ENCODE measurements at places on chromosomes 6 and 20.
A peak's percentile ranks its signal among the peaks of the same experiment; 100 is the strongest.

DNA sequence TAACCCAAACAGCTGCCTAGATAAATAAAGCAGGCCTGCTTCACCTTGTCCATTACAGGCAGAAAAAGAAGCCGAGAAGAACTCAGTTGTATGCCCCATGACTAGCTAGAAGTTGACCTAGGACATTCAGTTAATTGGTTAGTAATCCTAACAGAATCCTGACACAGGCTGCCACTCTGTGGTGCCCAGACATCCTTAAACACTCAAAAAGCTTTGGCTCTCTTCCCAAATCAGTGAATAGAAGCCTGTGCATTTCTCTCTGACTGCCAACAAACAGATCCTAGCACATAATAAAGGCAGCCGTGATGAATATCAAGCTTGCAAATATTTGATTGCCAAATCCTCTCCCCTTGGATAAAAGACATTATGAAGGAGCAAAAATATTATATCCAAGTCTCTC lies 519.1 kb upstream of the EYS start:
- DNase-seq = no peak

DNA sequence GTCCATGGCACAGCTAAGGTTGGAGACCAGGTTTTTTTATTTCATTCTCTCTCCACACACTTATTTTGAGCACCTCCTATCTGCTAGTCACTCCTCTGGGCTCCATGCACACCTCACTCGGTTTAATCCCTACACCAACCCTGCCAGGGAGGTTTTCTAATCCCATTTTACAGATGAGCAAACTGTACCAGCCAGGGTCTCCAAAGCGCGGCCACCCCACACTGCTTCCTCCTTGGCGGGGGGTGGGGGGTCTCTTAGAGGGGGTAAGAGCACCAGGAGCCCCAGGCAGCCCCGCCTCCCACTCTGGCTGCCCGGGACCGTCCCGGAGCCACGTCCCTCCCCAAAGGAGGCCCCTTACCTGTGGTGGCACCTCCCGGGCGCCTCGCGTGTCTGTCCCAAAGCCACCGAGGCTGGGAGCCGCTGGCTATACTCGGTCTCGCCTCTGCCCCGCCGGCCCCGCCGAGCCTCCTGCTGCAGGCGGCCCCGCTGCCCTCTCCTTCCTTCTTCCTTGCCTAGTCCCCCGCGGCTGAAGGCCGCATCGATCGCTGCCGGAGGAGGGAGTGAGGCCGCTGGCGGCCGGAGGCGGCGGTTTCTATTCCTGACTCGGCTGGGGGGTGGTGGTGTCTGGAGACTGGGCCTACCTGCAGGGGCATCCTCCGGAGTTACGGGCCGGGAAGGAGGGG lies at the start of gene KCNS1:
TSS of gene KCNS1 (minus strand) at position 565 of the 683 bp plus-strand sequence. CDS start 1,891 bp downstream, outside the sequence.
- DNase-seq = no peak

GRCh38 chr6:158894193-158894592 lies 75.0 kb upstream of the EZR start:
- no peak for DNase-seq

DNA sequence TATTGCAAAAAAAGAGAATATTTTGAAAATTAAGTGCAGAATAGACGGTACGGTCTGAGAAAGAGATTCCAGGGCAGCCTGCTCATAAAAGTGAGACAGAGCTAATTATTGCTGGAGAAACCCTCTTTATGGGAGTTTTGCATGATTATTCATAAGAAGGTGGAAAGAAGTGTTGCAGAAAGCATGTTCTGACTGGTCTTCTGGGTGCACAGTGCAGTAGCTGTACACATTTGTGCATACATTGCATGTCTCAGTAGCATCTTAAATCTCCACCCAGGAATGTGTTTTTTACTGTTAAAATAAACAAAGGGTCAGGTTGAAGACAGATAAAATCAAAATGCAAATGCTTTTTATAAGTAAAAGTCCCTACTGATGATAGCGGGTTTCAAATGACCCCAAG lies 1813.6 kb upstream of the DEFB115 start:
- DNase-seq = peak; percentile 24

DNA sequence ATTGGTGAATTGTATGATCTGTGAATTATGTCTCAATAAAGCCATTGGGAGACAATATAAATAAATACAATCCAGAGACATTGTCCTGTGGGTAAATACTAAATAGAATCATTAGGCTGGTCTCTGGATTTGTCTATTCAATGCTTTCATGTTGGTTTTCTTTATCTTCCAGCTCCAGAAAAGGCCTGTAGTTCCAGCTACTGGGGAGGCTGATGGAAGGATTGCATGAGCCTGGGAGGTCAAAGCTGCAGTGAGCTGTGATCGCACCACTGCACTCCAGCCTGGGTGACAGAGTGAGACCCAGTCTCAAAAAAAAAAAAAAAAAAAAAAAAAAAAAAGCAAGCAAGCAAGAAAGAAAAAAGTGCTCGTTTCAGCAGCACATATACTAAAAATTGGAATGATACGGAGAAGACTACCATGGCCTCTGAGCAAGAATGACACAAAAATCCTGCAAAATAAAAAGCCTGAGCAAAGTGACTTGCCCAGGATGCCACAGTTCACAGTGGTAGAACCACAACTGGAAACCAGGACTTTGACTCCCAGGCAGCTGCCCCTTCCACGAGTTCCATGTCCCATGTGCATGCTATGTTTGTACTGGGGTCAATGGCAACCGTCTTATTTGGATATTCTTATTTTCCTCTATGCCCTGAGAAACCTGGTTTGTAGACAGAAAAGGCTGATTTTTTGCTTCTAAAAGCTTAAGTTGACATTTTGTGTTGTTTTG lies 33.6 kb upstream of the GMPR start:
- no peak for DNase-seq

DNA sequence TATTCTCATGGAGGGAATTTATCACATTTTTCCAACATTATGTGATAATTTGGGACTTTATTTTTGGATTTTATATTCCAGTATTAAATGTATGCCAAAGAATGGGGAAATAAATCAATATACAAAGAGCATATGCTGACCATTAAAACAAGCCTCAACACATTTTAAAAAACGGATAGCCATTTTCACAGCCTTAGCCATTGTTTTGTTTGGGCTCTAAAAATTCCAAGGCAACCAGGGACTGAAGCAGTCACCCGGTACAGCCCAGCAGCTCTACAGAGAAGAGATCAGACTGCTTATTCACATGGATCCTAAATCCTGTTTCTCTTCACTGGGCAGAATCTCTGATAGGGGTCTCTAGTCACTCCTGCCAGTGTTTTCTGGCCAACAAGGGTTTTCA lies 150.2 kb upstream of the OGFRL1 start:
- no peak for DNase-seq

DNA sequence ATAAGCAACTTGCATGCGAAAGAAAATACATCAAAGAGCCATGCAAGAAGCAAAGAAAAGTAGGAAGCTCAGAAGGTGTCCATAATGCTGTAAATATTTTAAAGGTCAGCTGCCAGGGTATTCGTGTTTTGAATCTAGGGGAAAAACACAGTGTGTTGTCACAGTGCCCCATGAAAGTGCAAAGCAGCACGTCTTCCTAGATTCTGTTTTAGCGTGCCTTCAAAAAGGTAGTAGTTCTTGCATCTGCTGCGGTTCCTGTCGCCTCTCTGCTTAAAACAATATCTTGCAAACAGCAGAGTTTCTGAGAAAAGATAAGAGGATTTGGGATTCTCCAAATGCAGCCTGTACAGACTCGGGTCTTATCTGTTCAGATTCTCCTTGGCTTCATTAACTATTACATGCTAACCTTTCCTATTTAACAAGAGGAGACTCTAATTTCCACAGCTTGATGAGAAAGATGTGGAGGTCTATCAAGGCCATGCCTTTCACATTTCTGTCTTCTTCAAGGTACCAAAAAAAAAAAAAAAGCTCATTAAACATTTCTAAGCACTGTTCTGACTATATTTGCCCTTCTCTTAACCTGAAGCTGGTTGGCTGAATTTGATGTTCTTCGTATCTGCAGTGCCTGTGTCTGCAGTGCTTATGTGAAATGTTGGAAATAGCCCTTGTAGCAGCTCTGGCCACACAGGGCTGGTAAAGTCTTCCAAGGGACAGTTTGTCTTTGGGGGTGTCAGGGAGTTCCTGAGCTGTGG lies 297.5 kb downstream of the ADGB start:
- no peak for DNase-seq

- DNase-seq = no peak
Observed at GRCh38 chr6:37298958-37299357, 41.0 kb upstream of the TMEM217 start.

GRCh38 chr6:11950109-11950508 lies 62.0 kb upstream of the HIVEP1 start:
- no peak for DNase-seq

- no peak for DNase-seq
Observed at GRCh38 chr6:93021235-93021915, 398.0 kb downstream of the EPHA7 start.

DNA sequence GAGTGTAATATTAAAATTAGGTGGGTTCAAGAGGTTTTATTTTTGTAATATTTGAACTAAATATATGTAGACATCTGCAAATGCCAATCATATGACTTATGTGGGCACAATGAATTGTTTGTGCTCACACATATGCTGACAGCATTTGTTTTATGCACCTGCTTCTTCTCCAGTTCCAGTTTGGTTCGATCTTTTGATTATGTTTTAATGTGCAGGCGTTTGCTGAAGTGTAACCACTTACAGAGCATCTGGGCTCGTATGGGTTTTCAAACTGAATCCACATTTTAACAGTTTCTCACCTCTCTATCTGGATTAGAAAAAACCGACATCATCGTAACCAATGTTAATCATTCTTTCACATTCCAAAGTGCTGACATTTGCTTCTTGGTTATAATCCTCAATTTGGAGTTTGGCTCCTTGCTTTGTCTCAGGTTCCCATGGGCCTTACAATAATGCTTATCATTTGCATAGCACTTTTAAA lies 129.1 kb upstream of the SPACA1 start:
- DNase-seq = no peak

DNA sequence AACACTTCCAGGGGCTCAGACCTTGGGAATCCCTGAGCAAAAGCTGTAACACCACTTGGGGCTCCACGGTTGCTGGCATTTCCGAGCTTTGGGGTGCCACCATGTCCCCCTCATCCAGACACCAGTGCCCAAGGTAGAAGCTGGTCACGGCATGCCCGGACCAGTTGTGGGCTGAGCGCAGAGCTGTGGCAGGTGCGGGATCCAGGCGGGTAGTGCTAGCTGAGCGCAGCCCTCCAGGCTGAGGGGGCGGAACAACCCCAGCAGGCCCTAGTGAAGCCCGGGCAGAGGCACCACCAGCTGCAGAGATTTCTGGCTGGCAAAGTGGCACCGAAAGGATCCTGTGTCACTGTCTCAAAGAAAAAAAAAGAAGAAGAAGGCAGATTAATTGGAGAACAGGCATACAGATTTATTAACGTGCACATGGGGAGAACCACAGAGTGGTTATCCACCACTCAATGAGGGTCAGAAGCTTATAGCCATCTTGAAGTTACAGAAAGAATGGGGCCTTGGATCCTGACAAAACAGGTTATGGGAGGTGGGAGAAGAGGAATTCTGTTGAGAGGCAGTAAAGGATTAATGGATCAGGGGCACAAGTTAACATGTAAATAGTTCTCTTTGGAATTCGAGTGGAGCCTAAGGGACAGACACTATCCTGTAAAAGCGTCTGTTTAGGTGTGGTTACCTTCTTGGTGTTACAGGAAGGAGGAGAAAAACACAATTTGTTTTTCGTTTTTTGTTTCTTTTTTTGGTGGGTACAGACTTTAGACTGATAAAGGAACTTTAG lies 107.5 kb downstream of the CD24 start:
- no peak for DNase-seq

DNA sequence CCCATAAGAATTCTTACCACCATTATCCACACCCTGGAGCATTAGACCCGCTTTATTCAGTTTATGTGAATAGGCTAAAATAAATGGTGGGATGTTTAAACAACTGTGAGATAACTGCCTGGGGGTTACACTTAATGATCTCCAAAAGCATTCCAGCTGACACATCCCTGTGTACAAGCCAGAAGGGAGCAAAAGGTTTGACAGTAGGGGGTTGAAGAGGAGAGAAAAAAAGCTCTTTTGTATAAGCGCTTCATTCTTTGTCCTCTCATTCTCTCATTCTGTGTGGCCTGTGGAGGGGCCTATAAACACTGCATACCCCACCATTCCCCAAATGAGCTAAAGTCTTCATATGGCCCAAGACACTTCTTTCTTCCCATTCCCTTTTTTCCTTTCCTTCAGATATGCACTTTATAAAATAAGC lies 30.8 kb upstream of the COL21A1 start:
- no peak for DNase-seq

DNA sequence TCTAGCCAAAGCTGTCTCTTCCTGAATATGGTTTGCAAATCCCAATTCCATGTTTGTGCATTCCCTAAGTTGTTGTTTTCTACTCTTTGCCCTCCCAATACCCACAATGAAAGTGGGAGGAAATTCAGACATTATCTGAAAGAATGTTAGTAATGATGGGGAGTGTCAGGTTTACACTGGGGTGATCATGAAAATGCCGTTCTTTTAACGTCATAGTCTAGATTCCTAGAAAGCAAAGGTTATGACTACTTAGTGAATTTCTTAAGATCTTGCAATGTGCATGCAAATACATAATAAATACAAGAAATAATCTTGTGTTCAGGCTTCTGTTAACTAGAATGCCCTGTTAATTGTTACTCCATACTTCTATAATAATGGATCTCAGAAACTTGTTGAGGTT lies 101.0 kb downstream of the LCA5 start:
- no peak for DNase-seq

GRCh38 chr6:111486475-111486874 lies 3.5 kb upstream of the REV3L start:
- no peak for DNase-seq

DNA sequence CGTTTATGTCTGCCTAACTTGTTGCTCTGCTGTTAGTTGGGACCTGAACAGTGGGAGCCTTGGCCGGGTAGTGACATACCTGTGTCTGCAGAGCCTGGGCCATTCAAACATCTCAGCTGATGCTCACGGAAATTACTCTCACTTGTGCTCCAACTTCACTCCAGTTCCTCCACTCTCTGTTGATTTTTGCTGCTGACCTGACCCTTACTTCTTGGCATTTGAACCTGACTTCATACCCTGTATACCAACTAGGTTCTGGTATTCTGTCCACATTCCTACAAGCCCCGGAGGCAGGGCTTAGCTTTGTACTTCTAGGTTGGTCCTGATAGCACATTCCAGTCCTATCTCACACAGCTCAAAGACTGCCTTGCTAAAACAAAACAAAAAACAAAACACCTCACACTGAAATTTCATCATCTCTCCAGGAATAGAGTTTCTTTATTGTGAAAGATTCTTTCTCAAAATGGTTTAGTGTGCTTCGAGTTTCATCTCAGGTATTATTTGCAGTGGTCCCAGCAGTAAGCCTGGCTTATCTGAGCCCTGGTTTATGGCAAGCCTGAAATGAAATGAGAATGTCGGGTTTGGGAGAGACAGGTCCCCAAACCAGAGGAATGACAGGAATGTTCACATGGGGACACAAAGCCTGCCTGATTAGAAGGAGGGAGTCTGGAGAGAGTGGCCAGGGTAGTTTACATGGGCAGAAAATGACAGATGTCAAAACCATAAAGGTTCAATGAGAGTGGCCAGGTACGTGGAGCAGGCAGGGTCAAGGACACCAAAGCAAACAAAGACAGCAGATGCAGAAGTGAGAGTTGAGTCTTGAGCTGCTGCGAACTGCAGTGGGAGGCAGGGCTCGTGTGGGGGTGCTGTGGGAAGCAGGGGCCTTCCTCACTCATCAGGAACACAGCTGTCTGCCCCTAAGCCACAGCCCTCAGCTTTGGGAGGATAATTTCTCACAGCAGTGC lies 174.2 kb upstream of the HDAC2 start:
- DNase-seq = no peak

GRCh38 chr6:136341967-136342366 lies 52.3 kb upstream of the BCLAF1 start:
- no peak for DNase-seq

GRCh38 chr6:33320315-33321181 lies 3.0 kb upstream of the ZBTB22 start:
- DNase-seq = no peak

Measured in activated CD4-positive, alpha-beta T cell treated with anti-CD3 and anti-CD28 coated beads, Interleukin-2, amount 50 U/mL, for 48 hours (primary cell).